Trophoblast cell (in vitro differentiated cells and primary cell): ENCODE measurements at places on chromosomes 13 and 19.

- DNase-seq, result no peak
Observed at GRCh38 chr13:67071918-67072598, 158.1 kb downstream of the PCDH9 start.

DNA sequence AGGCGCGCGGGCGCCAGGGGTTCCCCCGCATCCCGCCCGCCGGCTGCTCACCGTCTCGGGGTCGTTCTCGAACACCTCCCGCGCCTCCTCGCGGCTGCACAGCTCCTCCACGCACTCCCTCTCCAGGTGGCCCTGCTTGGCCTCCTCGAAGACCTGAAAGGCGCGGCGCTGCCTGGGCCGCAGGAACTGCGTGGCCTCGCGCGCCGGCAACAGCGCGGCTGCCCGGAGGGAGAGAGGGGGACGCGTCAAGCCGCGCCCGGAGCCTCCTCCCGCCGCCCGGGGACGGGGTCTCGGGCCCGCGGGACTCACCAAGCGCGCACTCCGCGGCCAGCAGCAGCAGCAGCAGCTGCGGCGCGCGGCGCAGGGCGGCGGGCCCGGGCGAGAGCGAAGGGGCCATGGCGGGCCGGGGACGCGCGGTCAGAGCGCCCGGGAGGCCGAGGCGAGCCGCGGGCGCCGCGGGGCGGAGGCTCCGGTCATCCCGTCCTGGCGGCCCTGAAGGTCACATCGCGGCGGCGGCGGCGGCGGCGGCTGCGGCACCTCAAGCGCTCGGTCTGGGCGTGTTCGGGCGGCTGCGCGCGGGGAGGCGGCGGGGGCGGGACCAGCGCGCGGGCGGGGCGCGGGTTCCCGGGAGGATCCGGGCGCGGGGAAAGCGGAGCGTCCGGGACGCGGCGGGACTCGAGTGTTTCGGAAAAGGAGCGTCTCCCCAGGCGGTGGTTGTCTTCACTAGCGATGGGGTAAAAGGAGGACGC, at the start of gene GAS6:
TSS of gene GAS6 (minus strand) at position 553 of the 749 bp plus-strand sequence. CDS start at position 397, 156 bp downstream.
- DNase-seq, result peak; percentile 12

GRCh38 chr13:39318161-39318560, 279.9 kb downstream of the NHLRC3 start:
- DNase-seq, result no peak

DNA sequence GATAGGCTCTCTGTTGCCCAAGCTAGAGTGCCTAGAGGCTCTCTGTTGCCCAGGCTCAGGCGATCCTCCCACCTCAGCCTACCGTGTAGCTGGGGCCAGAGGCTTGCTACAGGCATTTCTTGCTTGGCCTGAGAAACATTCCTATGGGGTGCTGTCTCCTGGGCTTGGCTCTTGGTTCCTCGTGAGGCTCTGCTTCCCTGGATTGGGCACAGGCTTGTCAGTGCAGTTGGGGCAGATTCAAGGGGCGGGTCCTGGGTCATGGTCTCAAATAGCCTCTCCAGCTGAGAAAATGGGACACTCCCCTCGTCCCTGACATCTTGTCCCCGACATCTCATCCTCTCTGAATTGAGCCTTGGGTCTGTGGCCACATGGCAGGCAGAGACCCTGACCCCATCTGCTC, 4.9 kb downstream of the TSSK6 start:
- DNase-seq, result peak; percentile 32

DNA sequence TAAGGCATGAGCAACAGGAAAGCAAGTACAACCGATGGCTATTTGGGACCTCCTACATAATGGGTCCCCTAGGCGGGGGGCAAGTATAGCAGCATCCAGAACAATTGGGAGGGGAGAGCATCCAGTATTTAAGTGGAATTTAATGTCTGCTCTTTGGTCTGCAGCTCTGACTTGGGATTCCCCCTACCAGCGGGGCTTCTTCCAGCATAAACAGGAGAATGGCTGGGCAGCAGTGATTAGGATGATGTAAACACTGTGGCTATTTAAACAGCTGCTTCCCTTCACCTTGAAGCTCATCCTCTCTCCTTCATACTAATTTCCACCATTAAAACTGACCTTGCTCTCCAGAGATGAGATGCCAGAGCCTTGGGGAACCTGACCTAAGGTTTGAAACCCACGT, 73.9 kb upstream of the OXGR1 start:
- DNase-seq, result peak; percentile 11

- no peak for DNase-seq
Observed at GRCh38 chr13:106916329-106916976, 348.5 kb upstream of the ARGLU1 start.

DNA sequence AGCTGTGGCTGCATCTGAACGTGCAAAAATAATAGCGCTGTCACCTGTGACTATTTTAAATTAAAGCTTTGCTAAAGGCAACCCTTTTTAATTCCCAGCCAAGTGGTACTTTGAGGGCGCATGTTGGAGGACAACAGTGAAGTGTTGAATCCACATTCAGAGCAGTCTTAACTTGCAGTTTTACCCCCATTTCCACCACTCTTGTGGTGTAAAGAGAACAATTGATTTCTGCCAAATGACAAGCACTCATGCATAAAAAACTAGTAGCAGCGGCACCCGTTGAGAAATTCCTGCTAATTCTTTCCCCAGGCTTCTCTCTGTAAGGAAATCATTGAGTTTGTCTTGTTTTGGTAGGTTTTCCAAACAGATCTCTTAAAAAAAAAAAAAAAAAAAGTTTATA, 1033.3 kb downstream of the EFNB2 start:
- DNase-seq, result no peak

DNA sequence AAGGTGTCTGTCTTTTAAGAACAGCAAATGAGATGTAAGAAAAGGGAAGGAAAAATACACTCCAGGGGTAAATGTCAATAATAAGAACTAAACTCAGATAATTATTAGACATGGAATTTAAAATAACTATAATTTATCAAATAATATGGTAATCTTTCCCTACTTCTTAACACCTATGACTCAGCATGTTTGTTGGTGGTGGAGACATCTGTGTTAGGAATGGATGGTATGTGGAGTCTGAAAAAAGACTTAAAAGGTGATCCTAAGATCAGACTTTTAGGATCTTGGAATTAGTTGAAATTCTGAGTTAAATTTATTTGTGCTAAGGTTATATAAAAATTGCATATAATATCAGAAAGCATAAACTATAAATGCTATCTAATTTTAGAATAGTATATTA, 915.1 kb downstream of the SLITRK5 start:
- no peak for DNase-seq

DNA sequence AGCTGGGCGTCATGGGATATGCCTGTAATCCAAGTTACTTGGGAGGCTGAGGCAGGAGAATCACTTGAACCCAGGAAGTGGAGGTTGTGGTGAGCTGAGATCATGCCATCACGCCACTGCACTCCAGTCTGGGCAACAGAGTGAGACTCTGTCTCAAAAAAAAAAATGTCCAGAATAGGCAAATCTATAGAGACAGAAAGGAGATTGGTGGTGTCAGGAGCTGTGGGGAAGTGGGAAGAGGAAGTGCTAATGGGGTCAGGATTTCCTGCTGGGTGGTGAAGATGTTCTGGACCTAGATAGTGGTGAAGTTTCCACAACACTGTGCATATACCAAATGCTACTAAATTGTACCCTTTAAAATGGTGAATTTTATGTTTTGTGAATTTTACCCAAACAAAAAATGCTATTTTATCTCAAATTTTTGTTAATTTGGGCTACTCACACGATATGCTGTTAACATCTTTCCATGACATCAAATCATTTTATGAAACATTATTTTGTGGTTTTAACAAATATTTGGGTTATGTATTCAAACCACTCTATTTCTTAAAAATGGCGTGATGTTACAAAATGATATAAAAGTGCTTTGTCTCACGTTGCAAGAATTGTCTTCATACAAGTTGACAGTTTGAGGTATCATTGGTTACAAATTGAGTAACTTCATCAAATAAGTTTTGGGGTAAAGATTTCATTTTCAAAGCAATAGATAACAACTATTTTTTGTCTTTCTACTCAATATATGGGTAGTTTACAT, 7.4 kb upstream of the CYP4F3 start:
- DNase-seq, result no peak

GRCh38 chr13:40776232-40776631, 5.2 kb upstream of the MRPS31 start:
- DNase-seq, result no peak

- no peak for DNase-seq
Observed at GRCh38 chr19:10871711-10872545, 575 bp downstream of the CARM1 start.

DNA sequence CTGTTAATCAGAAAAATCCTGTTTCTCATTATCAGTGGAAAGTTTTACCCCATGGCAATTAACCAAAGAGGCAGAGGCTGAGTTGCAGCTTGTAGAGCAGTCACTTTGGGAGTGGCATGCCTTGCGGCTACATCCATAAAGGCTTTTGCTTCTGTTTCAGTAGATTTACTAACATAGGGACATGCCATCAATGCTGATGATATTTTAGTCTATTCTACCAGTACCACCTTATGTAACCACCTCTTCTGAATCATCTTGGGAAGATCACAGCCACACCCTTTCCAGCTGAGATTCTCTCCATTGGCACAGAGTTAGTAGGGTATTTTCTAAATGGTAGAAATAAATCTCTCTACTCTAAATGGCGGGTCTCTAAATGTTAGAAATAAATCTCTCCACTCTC, 37.5 kb downstream of the POSTN start:
- peak; percentile 36 for DNase-seq
